ENCODE measurements at places on chromosomes 2 and 18.

DNA sequence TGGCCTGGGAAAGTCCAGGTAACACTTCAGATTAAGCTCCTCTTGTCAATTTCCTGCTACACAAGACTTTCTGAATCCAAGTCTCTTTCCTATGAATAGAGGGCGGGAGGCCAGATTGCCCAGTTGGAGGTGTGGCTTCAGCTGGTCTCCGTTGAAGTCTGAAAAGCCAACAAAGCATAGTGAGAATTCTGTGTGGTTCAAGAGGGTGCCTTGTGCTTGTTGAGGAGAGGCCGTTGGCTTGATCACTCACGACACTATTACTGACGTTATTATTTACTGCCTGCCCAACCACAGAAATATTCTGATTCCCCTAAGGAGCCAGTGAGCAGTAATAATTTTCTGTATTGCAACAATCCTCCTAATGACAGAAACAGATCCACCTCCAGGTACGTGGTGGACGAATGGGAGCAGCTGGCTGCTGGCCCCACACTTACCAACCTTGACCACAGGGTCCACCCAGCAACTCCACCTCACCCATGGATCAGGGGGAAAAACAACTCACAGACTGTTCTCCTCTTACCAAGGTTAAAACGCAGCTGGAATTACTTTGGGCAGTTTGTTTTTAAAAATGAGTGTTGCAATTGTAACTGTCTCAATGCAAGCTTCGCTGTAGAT is 21.9 kb downstream of the NRP2 start:
- no peak for DNase-seq

DNA sequence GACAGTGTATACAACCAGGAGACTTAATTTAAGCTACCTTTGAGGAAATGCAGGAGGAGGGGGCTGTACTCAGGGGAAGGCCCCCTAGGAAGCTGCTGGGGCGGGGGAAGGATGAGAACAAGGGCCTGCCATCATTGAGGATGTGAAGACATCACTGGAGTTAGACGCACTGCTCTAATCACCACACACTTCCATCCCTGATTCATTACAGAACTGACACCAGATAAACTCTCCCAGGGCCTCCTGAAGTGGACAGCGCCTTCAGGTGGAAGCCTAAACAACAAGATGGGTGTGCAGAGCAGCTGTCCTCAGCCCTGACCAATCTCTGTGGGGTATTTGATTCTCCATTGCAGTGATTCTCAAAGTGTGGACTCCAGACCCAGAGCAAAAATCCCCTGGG is 30.6 kb upstream of the SLC35G4 start:
- DNase-seq: no peak

DNA sequence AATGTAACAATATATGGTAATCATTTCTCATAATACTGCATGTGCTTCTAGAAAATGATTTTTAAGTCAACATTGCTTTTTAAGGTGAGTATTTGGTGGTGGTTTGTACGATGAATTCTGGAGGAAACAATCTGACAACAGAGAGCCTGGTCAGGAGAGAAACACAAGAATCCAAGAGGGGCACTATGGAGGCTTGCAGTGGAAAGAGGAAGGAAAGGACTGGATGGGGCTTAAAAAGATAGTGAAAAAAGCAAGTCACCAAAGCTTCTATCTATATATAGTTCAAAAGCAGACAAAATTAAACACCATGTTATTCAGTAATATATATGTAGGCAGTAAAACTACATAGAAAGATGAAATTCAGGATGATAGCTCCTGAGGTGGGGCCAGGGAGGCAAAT is 109.4 kb upstream of the SERTAD2 start:
- DNase-seq: no peak

DNA sequence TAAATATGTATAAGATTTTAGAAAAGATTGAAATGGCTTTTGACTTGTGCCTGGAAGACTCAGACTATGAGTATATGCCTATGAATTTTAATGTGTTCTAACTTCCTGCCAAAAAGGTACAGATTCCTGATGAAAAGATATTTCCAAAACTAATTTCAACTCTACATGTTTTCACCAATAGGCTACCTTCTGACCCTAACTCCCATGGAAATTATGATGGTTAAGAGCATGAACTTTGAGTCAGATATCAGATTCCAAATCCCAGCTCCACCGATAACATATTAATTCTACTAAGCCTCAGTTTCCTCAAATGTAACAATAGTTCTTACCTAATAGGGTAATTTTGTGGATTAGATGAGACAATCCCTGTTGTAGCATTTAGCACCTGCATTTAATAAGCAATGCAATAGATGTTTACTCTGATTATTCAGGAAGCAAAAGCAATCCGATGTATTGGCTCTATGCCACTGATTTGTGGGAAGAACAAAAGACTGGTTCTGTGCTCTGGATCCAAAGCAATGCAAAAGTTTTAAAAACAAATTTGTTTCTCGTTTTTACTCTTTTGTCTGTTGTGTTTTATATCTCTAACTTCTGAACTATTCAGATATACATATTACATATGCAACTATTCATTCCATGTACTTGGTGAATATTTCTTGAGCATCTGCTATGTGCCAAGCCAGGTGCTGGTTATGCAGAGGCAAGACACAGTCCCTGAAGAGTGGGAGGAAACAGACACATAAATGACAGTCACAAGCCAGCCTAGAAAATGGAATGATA is 115.4 kb downstream of the GATA6 start:
- no peak for DNase-seq

DNA sequence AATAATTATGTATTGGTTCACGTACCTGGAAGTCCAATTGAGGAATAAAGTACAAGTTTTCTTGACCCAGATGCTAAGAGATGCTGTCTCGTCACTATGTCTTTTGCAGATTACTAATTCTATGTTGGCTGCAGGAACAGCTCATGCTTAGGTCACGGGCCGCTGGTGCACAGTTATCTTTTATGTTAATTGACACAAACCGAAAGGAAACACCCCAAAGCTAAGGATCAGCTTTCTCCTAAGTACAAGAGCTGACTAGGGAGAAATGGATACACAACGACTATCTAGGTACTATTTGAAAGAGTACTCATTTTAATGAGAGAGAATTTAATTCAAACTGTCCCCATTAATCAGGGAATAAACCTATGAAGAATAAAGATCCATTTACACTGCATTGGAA is 217.7 kb upstream of the SLC35G4 start:
- DNase-seq: no peak

DNA sequence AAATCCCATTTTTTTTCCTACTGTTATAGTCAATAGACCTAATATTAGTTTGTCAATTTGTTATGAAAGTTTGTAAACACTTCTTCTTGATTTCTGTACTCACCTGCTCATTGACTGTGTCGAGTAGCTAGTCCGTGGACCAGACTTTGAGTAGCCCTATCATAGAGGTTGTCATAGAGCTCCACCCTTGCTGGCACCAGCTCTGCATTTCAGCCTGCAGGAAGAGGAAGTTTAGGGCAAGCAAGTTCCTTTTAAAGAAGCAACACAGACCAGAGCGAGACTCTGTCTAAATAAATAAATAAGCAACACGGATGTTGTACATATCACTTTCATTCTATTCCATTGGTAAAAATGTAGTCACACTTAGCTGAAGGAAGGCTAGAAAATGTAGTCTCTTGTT is 74.0 kb downstream of the MCFD2 start:
- DNase-seq: no peak

- no peak for DNase-seq
These were observed 24.8 kb downstream of the SANBR start for GRCh38 chr2:61090386-61090921.

GRCh38 chr18:44801781-44802180 is 121.1 kb downstream of the SETBP1 start:
- no peak for DNase-seq

DNA sequence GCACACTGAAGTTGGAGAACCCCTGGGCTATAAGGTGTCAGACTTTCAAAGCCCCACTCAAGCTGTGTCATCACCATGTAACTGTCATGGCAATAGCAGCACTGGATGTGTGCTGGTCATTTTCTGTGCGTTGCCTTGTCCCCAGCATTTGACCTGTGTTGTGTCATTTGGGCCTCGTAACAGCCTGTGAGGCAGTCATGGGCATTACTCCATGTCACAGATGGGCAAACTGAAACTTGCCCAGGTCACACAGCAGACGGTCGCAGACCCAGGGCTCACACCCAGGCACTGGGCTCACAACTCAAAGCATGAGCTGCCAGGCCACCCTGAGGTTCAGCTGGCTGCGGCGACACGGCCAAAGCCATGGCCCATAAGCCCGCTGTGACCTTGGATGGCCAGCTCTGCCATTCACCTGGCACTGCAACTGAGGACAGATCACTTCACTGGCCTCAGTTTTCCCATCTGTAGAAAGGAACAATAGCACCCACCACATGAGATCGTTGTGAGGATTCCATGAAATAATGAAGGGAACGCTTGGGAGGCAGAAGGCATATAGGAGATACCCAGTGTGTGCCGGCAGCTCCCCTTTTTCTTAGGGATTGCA is 36.7 kb downstream of the INHBB start:
- DNase-seq: no peak

- DNase-seq: no peak
These were observed 455.0 kb upstream of the ST6GAL2 start for GRCh38 chr2:107340955-107341354.

All from stimulated activated CD8-positive, alpha-beta memory T cell treated with anti-CD3 and anti-CD28 coated beads, Interleukin-2, amount 100 ng/mL, for 1 hour (primary cell).